Cardiac septum (tissue), 1 donor: ENCODE measurements at places on chromosomes 3 and 15.

- no peak for DNase-seq
Measured at GRCh38 chr3:154018100-154018696, 103.0 kb upstream of the ARHGEF26 start.

- peak; percentile 65 for DNase-seq
Measured at GRCh38 chr3:13166243-13167063, 93.2 kb upstream of the IQSEC1 start.

DNA sequence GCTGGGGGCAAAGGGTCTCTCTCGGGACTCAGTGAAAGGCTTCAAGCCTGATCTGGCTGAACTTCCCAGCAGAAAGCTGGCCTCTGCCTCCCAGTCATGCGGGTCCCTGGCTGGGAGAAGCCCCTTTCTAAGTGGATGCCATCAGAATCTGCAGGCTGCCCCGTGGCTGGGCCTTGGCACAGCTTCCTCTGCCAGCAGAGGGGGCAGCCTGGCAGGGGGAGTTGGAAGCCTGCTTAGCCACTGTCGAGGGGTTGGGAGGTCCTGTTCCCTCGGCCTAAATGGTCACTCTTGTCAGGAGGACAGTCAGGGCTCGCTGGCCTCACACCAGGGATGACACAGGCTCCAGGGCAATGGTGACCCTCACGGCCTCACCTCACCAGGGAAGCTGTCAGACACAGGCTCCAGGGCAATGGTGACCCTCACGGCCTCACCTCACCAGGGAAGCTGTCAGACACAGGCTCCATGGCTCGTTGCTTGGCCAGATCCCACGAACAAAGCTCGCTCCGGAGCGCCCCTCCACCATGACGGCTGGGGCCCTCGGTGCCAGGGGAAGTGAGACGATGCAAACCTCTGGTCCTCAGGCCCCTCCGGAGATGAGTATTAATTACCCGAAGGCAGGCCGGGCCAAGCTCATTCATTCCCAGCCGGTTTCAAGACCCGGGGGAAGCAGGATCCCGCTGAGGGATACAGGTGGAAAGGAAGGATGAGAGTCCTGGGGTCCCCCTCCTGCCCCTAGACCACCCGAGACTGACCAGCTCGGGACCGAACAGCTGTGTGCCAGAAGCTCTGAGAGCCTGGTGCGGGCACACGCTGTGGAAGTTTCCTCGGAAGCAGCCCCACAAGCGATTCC lies 151.0 kb downstream of the CHSY1 start:
- DNase-seq = no peak

- DNase-seq = no peak
Measured at GRCh38 chr3:34260271-34261000, 462.0 kb downstream of the PDCD6IP start.

DNA sequence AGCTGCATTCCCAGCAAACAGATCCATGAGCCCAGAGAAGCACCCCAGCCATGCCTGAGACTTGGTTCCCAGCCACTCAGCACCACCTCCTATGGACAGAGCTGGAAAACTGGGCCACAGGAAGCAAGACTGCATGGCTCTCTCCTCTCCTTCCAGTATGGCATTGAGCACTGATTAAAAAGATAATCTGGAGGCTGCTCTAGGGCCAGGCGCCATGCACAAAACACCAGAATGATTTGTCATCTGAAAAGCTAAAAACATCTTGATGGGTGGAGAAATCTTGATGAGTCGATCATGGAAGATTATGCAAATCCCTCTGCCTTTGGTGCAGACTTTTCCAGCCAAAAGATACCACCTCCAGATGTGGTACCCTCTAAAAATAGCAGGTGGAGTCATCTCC lies 62.7 kb upstream of the MRPS22 start:
- DNase-seq = no peak

DNA sequence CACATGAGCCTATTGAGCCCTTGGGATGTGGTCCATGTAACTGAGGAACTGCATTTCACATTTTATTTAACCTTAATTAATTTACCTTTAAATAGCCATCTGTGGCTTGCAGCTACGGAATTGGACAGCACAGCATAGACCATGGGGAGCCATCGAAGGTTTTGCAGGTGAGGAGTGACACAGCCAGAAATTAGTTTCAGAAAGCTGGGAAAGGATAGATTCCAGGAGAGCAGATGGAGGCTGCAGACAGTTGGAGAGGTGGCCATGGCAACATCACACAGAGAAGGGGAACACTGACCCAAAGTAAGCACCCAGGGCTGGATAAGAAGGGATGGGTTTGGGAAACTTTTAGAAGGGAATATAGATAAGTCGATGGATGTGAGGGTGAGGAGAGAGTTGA lies 100.1 kb upstream of the SLC6A11 start:
- peak; percentile 35 for DNase-seq

GRCh38 chr3:194604837-194605236 lies 28.4 kb downstream of the TMEM44 start:
- no peak for DNase-seq

DNA sequence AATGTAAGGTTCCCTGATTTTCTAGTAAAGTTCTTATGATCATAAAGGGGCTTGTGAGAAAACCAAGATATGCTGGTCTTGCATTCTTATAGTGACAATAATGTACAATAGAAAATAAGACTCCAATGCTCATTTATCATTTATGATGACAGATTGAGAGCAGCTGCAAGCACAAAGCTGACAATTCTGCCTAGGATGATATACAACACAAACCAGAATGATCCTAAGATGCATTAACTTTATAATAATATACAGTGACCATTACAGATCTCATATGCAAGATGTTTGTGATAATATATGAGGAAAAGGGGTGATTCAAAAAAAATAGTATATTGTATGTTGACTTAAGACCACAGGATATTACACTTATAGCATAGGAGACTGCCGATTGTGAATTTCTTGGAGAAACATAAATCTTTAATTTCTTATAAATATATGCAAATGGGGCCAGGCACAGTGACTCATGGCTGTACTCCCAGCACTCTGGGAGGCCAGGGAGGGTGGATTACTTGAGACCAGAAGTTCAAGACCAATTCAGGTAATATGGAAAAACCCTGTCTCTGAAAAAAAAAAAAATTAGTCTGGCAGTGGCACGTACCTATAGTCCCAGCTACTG lies 387.0 kb downstream of the ZBBX start:
- DNase-seq = no peak

DNA sequence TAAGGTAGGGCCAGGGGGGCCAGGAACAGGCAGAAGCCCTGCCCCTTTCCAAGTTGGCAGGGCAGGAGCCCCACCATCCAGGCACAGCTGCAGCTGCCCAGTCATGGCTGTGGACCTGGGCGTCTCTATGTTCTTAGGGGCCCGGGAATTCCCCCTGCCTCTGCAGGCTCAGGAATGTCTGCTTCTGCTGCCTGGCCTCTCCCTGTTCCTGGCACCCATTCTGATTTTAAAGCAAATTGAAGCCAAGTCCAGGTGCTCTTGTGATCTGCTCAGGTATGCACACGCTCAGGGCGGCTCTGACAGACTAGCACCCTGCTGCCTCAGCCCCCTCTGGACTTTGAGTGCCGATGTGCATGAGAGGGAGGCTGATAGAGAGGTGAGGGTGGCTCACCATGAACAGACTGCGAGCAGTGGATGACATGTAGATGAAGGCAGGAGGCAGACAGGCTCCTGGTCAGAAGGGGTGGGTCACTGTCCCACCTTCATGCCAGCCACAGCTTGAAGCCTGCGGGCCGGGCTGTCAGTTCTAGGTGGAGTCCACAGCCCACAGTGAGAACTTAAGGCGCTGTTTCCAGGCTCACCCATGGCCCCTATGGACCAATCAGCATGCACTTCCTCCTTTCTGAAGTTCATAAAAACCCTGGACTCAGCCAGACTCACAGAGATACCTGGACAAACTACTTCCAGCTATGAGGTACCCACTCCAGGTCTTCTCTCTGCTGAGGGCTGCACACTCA lies 747.8 kb upstream of the GBE1 start:
- no peak for DNase-seq

DNA sequence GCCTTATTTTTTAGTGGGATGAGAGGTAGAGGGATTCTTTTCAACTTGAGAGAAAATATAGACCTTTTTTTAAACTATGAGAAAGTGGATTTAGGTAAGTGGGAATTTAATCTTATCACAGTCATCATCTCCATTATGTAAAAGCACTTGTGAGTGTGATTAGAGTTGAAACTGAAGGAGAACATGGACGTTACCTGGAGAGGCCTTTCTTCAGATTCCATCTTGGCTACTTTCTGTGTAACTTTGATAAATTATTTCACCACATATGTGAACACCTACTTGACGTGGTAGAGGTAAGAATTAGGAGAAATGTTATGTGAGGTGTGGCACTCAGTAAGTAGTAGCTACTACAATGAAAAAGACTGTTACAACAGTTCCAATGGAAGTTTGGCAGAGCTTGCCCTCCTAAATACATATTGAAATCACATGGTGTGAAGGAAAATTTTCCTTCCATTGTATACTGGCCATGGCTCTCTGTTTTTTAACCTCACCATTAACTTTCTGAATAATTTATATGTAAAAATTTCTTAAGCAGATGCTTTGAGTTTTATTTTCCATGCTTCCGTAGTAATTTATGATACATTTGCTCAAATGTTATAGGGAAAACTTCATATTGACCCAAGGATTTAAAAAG lies 193.3 kb downstream of the FNDC3B start:
- DNase-seq = no peak

GRCh38 chr3:111903067-111903511 lies 44.0 kb downstream of the PHLDB2 start:
- no peak for DNase-seq

DNA sequence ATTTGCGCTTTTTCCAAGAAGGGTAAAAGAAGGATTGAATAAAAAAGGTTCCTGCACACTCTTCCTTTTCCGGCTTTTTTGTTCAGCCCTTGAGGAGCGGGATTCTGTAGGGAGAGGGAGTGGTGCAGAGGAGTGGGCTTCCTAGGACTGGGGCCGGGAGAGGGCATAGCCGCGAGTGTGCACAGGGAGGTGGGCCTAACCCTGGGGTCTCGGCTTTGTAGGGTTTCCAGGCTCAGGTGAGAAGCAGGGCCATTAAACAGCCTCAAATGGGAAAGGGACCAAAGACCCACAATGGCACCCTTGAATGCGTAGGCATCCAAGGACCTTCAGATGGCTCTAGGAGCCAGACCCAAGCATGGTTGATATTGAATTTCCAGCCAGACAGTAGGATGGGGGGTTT lies 35.4 kb upstream of the RAB6B start:
- DNase-seq = no peak

DNA sequence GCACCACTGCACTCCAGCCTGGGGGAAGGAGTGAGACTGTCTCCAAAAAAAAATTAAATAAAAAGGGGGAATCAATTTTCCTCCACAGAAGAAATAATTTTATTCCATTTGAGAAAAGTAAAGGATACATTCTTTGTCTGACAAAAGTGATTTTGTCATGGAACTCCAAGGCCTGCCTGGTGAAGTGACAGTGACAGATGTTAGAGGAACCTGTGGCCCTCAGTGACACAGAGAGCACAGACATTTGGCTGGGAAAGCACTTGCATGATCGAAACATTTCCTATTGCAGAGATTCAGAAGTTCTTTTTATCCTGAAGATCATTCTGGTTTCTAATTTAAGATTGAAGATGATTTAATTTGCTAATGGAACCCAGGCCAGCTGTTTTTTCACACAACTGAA lies 5.9 kb downstream of the LYSMD4 start:
- DNase-seq = no peak

- no peak for DNase-seq
Measured at GRCh38 chr3:67653425-67654098, 850 bp downstream of the SUCLG2 start.

DNA sequence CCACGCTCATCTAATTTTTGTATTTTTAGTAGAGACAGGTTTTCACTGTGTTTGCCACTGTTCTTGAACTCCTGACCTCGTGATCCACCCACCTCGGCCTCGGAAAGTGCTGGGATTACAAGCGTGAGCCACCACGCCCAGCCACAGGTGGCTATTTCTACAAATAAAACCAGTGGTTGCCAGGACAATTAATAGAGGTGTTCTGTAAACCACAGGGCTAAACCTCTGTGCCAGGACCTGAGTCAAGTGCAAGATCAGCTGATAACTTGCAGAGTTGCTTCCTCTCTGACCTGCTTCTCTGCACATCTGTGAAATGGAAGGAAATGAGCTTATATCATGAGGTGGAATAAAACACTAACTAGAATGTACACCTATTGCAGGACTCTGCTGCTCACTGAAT lies 72.8 kb downstream of the CD200R1L start:
- no peak for DNase-seq

GRCh38 chr3:23829242-23829934 lies 23.6 kb downstream of the UBE2E1 start:
- no peak for DNase-seq

DNA sequence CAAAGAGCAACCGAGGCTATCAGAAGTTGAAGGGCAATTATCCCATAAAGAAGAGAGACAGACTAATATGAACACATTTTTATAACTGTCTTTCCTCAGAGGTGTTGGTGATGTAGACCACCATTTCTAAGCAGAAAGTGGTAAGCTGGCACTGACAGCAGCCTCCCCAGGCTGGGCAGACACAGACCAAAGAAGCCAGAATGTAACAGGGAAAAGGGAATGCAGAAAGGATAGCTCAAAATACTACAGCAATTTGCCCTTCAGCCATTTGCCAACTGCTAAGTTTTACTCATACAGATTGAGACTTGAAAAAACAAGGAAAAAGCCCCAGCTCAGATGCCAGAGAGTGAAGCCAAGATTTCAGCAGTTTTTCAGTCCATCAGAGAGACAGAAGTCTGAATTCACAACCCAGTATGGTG lies 73.5 kb upstream of the ABI3BP start:
- no peak for DNase-seq

- no peak for DNase-seq
Measured at GRCh38 chr15:65286069-65286703, 497 bp downstream of the PARP16 start.

DNA sequence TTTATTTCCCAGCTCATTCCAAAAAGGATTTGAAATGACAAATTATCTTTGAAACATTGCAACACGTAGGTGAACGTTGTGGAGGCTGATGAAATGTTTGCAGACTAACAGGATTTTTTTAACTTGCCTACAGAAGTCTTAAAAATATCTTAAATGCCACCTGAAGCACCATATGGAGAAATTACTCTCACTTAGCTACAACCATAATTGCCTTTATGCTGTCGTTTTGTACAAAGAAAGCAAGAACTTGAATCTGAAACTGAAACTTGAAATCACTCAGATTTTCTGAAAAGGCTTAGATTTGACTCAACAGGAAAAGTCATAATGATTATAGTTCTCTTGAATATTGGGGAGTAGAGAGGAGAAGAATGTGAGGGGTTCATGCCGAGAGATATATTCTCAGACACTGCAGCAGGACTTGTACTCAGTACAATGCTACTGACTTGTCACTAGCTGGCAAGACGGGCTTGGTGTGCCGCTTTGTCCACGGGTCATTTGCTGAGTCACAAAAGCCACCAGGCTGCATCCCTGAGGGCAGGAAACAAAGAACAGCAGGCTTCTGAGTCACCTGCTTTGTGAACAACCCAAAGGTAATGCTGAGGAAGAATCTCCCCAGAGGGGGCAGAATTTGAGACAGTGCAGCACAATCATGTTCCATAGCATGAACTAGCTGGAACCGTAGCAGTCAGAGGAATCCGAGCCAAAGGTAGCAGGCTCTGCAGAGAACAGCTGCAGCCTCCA lies 7.1 kb upstream of the FMN1 start:
- DNase-seq = no peak

- DNase-seq = no peak
Measured at GRCh38 chr3:56188201-56188600, 280.1 kb downstream of the ERC2 start.

GRCh38 chr15:68621535-68621934 lies 42.7 kb downstream of the CORO2B start:
- DNase-seq = no peak
